ENCODE measurements at places on chromosomes 1 and 21.

GRCh38 chr1:39617488-39618049 lies 21.9 kb downstream of the HEYL start:
- DNase-seq = no peak

DNA sequence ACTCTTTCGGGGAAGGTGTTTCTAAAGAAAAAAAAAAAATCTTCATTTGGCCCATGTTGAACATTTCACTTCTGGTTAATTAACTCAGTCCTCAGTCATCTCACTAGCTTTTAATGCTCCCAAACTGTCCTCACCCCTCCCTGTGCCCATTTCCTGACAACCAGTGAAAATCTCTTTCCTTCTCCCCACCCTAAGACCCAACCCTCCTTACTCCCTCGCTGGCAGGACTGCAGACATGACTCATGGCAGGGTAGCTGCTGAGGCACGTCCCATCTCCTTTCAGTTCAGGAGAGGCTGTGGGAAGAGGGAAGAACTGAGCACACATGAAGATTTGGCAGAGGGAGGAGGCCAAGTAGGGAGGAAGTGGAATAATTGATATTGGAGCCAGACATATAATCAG lies 12.6 kb downstream of the PKP1 start:
- DNase-seq = no peak

GRCh38 chr1:236468625-236469024 lies 55.2 kb upstream of the LGALS8 start:
- DNase-seq = no peak

GRCh38 chr1:235047331-235047871 lies 81.2 kb downstream of the TOMM20 start:
- no peak for DNase-seq

DNA sequence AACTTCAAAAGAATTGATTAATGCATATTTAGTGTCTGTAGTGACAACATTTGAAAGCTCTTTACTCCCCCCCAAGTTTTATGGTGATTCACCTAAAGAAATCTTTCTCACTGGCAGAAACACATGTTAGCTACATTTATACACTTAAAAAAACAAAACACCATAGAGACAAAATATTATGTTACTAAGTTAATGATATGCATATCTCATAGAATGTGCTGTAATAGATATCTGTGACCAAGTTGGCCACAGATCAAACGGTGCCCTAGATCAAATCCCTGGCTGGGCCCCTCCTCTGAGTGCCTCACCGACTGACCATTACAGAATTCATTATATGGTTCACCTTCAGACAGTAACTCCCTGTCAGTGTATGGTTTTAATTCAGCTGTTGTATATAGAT lies 322.1 kb upstream of the LYPLAL1 start:
- DNase-seq = no peak

- no peak for DNase-seq
These were observed 6.0 kb downstream of the EPHA8 start for GRCh38 chr1:22569269-22569668.

GRCh38 chr1:30809514-30810263 lies 52.1 kb upstream of the LAPTM5 start:
- DNase-seq = peak; percentile 57

DNA sequence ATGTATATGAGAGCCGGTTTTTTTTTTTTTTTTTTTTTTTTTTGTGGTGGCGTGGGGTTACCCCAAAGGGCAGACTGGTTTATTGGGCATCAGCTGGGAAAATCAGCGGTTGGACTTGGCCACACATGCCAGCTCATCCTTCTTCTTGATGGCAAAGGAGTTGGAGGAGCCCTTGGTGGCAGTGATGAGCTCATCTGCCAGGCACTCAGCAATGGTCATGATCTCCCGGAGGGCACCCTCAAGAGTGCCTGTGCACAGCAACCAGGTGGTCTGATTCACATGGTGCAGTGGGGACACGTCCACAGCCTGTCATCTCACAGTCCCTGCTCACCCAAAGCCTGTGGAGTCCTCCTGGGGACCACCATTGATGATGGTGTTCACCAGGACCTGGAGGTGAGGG lies 62.0 kb downstream of the MRPS6 start:
- DNase-seq = no peak

DNA sequence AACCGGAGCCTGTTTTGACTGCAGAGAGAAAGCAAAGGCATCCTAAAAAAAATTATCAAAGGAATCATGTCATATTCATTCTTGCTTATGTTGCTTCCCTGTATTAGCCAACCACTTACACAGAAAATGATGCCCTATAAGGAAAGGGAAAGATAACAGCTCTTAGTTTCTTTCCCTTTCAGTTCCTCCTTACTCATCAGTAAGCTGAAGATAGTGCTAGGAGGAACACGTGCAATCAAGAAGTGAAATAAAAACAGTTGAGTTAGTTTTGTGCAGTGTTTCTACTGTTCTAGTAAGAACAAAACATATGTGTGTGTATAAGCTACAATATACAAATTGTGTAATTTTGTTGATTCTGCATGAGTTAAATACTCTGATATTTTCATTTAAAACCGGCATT lies 45.3 kb upstream of the MTF2 start:
- no peak for DNase-seq

GRCh38 chr1:46041974-46042373 lies 90.5 kb downstream of the PIK3R3 start:
- DNase-seq = no peak

- no peak for DNase-seq
These were observed 131.4 kb upstream of the RAB4A start for GRCh38 chr1:229139331-229140118.

- no peak for DNase-seq
These were observed 54.6 kb upstream of the PRDX6 start for GRCh38 chr1:173422456-173422976.

All from ELF-1 (cell line).